ENCODE measurements at places on chromosomes 5 and 9.

DNA sequence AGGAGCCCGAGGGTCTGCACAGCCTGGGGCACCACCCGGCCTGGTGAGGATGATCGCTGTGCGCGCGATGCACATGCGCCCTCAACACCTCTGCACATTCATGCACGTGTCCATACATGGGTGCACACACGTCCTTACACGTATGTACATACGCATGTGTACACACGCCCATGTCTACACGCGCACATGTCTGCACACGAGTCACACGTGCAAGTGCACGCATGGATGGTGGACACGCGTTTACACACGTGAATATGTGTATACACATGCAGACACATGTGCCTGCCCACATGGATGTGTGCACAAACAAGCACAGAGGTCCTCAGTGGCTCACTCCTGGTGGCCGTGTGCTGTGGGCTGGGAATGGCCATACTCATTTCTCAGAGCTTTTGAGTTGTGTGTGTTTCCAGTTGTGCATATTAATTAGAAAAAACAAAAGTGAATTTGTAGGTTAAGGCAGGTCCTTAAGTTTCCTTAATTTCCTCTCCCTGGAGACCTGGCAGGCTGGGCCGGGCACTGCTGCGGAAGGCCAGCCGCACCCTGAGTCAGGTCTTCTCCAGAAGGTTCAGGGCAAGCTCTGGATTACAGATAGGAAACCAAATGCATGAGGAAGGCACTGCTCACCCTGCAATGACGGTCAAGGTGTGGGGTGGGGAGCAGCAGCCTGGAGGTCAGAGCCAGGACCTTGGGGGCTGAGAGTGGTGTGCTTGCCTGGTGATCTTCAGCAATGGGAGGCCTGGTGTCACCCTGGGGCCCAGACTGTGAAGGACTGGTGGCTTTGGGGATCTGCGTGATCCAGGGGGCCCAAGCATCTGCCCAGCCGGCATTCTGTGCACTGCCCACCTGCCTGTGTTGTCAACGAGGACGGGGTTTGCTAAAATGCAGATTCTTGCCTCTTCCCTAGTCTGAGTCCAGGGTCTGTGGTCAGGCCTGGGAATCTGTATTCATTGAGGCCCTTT, 1.3 kb upstream of the RNU6ATAC start:
- peak; percentile 35 for DNase-seq

GRCh38 chr9:34554211-34555001, 31.6 kb upstream of the ENHO start:
- DNase-seq: no peak

DNA sequence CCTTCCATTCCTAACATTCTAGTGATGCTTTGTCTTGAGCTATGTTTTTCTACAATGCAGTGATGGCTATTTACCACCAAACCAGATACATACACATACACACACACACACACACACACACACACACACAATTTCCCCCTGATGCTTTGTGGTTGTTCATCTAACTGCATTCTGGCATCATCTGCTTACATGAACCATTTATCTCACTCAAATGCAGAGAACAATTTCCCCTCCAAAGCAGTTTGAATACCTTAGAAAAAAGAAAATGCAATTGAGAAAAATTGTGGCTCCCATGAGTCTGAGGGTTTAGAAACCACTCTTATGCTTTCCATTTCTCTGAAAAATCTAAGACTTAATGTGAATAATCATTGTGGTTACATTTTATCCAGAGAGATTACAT, 1024.8 kb downstream of the TLE4 start:
- DNase-seq: no peak

GRCh38 chr5:146889169-146889568, 10.6 kb upstream of the PPP2R2B start:
- no peak for DNase-seq

DNA sequence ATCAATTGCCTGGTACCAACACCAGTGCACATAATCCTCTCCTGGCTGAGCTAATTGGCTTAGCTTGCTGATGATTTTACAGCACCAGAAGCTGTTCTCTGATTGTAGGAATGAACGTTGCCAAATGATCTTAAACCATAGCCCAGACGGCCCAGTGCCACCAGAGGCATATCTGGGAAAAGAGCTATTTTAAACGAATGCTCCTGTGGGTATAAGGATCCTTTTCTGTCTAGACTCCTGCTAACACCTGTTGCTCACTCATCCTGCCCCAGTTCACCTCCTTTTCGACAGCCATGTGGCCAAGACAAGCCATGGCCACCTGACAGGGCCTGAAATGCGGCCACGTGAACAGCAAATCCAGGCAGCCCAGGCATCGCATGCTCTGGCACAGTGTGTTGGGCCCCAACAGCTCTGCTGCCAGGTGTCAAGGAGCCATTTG, 289.9 kb upstream of the SLC30A5 start:
- DNase-seq: no peak

GRCh38 chr9:111016426-111017045, 21.7 kb downstream of the LPAR1 start:
- DNase-seq: peak; percentile 90

DNA sequence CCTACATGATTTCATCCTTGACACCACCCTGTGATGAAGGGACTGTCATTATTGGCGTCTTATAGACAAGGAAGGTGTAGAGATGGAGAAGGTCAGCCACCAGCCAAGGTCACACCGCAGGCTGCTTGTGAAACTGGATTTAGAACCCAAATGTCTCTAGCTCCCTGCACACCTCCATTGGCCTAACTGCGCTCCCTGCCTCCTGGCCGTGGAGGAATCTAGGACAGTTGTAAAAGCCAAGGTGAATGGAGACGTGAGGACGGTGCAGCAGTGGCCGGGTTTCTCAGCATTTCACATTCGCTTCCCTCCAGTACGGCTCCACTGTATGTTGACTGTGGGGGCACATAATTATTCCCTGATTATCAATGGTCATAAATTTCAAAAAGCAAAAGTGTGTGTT, 119.9 kb downstream of the NSG2 start:
- no peak for DNase-seq

DNA sequence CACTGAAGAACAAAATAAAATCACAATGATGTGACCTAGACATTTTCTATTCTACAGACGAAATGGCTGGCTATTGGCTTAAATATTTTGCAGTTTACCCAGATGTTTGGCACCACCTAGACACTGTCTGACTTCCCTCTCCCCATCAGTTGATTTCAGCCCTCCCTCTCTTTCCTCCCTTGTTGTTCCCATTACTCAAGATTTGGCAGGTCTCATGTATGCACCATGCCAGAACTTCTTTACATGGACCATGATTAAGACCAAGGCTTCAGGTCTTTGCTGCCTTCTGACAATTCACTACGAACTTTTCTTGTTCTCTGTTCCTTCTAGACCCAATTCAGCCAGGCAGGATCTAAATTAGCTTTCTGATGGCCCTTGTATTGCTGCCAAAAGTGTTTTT, 66.6 kb upstream of the GDNF start:
- DNase-seq: no peak

GRCh38 chr5:56829137-56829908, 14.0 kb downstream of the MAP3K1 start:
- DNase-seq: no peak

- peak; percentile 68 for DNase-seq
These were observed 10.4 kb upstream of the SLC45A2 start for GRCh38 chr5:33994845-33995244.

GRCh38 chr5:137753691-137754187, 424 bp downstream of the HNRNPA0 start:
- no peak for DNase-seq

DNA sequence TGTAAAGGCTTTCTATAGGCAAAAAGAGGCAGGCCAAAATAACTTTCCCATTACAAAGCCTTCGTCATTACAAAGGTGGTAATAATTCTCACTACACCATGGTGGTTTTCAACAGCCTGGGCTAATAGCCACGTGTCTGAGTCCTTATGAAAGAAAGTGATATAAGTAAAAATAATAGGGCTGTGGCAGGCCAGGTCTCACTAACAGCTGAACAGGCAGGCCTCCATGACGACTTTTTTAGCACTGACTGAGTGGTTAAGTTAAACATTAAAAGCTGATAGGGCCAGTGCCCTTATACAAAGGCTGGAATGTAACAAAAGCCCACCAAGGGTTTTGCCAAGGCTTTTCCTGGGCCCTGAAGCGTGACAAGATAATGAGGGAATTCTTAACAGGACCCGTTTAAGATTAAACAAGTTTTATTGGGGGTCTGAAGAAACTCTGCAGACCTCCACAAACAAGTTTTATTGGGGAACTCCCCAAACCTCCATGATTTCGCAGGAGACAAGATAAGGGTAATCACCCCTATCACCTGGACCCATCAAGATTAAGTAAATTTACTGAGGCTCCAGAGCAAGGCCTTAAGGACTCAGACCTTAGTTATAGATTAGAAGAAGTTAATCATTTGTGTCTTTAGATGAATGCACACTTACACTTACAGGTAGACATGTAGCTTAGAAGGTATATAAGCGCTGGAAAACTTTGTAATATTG, 412.9 kb downstream of the CHSY3 start:
- DNase-seq: no peak

DNA sequence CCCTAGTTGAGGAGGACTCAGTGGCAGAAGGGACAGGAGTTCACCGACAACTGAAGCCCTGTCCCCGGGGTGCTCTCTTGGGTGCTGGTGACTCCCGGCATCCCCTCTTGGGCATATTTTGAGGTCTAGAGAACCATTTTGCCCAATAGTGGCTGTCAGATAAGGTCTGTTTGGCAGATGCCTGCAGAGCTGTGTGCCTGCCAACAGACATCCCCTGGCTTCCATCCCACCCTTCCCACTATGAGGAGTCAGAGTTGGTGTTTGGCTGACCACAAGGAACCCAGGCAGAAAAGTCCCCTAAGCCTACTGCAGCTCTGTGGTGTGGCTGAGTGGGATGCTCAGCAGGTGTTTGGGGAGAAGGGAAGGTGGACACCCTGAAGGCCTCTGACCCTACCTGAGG, 207.0 kb downstream of the AUH start:
- DNase-seq: no peak

- DNase-seq: no peak
These were observed 131.4 kb downstream of the MCTP1 start for GRCh38 chr5:95153511-95153910.

- DNase-seq: no peak
These were observed 31.8 kb upstream of the PWWP2A start for GRCh38 chr5:160151017-160151416.

DNA sequence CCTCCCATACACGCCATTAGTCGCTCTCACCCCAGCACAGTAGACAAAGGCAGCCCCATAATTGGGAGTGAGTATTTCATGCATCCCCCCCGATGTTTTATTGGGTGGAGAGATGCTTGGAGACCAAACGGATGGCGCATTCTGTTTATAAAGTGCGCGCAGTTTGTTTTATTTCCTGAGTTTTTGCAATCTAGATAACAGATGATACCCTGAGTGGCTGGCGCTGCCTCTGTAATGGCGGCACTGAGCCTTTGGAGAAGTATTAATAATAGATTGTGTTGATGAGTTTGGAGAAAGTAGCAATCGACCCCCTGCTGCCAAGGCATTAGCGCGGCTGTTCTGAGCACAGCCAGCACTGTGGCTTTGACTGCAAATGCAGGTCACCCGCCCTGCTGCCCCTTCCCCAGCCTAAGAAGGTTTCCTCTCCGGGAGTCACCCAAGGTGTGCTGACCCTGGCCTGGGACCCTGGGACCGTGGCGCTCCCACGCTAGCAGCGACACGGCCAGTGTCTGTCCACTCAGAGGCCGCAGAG, 74.3 kb downstream of the LMX1B start:
- no peak for DNase-seq

DNA sequence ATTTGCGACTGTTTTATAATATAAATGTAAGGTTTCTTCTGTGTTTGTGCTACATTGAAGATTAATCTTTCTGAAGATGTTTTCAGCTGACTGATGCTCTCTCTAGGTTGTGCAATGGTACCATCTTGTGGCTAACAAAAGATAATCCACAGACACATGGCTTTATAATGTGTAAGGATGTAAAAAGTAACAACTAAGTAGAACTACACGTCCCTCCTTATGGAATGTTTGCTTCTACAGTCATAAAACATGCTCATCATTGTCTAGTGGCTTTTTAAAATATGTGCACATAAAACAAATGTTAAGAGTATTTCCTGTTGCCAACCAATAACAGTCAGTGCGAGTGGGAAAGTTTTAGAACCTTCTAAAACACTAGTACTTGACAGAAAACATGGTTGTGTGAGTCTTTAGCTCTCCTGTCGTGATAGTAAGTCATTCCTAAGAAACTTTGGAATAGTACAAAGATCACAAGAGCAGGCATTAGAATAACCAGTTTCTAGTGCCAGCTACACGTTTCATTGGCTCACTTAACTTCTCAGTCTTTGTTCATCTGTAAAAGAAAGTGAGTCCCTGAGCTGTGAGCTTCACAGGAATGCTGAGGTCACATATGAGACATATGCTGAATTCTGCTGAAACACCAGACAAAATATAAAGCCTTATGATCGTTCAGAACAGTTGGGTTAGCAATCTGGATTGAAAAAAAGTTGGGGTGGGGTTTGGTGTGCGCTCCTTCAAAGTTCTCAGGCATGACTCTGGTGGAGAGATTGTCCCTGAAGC, 75.7 kb upstream of the GLIS3 start:
- peak; percentile 85 for DNase-seq

DNA sequence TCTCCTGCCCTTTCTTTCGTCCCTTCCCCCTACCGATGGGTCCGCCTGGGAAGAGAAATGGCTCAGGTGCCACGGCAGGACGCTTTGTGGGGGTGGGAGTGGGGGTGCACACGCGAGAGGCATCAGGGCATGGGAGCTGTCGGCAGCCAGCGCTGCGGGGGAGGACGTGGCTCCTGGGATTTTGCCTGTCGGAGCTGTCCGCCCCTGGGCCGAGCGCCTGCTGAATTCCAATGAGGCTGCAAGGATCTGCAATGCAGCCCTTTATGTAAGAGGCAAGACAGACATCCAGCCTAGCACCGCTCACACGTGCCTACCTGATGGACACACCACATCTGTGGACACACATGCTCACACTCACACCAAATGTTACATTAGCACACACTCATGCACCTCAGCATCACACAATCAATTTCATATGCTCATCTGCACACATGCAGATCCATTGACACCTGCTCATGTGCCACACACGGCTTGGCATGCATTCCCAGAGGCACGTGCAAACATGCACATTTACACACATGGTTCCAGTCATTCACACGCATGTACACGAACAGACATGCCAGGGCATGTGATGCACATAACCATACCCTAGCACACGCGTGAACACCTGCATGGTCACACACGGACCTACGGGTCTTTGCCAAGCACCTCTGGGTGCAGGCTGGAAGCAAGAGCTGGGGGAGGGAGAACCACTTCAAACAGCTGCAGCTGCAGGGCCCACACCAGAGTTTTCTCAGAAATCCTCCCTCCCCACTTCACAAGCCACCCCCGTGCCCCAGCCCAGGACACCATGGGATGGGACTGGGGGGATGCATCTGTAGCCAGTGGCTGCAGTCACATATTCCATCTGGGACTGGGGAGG, 1.4 kb downstream of the GRIN1 start:
- no peak for DNase-seq

DNA sequence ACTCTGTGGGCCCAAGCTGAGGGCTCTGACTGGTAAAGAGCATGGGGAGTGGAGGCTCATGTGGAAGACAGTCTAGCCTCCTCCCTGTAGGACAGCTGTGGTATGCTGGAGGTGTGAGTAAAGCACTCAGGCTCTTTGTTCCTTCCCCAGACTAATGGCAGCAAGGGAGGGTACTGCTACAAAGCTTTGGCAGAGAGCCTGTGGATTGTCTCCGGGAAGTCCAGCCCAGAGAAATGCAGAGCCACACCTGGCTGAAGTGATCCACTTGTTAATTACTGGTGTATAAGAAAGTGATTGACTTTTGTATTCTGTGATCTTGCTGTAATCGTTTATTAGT, 161.7 kb downstream of the OXCT1 start:
- DNase-seq: no peak

GRCh38 chr5:139838381-139839197, 43.0 kb downstream of the PSD2 start:
- no peak for DNase-seq

GRCh38 chr5:17215361-17215760, 2.1 kb upstream of the BASP1 start:
- DNase-seq: no peak
